Left ventricle myocardium inferior (tissue), 1 donor: ENCODE measurements at places on chromosomes 2 and 18. TPM values are rescaled to one million over a fixed set of nuclear protein-coding genes. Genes with fewer than 3 reads are reported as not detected.

The PRSS56 gene
- not detected for total RNA-seq

The GALNT14 gene
- 0.14 TPM for total RNA-seq

The TUBA3E gene
- total RNA-seq, result 47.1 TPM

The CDCA7 gene
- 0.96 TPM for total RNA-seq
